ENCODE measurements at places on chromosomes 2 and 18.

DNA sequence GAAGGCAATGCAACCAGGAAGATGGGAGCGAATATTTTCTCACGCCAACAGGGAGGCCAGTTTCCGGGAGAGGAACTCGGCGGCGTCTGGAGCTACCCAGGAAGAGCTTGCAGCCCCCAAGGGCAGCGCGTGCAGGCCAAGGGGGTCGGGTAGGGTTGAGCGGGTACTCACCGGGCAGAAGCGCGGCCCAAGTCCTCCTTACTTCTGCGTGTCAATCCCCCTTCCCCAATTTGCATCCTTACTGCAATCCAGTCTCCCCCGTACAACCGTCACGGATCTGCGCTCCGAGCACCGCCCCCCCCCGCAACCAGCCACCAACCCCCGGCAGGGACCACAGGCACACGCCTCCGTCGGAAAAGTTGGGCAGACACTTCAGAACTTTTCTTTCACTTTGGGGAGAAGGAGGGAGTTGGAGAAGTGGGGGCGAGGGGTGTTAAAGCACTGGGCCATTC lies 1.3 kb downstream of the ATP8B1 start:
- DNase-seq: no peak

DNA sequence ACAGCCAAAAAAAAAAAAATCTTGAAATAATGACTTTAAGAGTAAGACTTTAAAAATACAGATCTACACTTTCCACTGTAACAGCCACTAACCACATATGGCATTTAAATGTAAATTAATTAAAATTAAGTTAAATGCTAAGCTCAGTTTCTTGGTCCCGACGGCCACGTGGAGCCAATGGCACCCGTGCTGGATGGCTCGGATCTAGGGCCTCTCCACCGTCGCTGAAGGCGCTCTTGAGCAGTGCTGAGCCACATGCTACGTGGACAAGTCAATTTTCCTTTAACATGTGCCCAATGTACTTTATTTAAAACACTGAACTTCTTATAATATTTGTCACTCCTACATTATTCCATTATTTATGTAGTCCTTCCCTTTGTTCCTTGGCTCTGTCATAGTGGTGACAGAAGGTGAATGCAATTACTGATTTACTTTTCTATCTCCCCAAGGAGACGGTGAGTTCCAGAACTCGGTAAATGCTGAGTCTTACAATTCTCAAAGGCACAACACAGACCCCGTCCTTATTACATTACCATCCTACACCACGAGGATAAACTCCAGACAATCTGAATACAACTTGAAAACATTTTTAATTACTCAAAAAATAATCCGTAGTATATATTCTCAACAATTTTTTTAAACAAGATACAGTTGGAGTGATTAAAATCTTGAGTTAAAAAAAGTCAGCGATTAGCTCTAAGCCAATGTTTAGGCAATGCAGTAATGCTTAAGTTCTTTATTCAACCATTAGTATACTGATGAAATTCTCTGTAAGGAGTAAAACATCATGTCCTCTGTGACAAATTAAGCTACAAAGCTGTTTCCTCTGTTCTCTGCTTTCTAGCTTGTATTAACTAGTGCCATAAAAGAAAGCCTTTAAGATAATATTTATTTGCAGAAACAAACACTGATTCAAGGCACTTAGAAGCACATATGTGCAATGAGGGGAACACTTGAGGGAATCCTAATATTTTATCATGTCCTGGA lies 95.1 kb downstream of the AFF3 start:
- no peak for DNase-seq

- no peak for DNase-seq
Measured at GRCh38 chr2:3114406-3115185, 263.0 kb downstream of the EIPR1 start.

- DNase-seq: no peak
Measured at GRCh38 chr18:41569867-41570266, 385.2 kb upstream of the PIK3C3 start.

DNA sequence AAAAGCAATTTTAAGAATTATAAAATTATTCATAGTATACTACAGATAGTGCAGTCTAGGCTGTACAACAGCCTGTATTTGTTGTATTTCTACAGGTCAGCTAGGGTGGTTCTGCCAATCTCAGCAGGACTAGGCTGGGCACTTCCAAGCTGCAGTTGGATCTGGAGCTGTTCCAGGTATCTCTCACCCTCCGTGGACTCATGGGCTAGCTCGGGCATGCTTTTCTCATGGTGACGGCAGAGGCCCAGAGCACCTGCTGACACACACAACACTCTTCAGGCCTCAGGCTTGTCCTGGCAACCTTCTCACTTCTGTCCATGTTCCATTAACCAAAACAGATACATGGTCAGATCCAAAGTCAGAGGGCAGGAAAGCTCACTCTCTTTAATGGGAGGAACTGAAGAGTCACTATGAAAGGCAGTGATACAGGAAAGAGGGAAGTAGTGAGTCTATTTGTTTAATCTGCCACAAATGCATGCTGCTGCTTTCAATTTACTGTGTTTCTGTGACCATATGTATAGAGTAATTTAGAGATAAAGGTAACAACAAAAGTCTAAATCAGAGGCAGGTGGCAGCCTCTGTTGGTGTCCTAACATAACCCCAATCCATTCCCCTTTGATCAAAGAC lies 462.4 kb upstream of the ACVR2A start:
- no peak for DNase-seq

DNA sequence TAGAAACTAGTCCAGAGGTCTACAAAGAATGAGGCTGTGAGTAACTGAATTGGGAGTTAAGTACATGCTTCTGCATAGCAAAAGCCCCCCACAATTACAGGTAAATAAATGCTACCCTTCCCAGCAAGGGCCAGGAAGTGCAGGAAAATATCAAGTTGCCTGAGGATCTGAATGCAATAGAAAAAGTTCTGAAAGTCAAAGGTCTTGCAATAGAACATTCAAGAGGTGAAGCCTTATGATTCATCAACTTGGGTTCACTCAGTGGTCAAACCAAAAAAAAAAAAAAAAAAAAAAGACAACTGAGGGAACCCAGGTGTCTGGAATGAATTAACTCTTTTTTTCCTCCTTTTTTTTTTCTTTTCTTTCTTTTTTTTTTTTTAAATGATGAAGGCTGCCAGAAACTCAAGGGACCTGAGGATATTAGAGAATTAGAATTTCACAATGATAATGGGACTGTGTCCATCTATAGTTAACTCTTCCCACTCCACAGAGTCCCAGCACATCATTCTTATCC lies 42.9 kb upstream of the RFX8 start:
- DNase-seq: no peak

GRCh38 chr2:21443494-21444105 lies 319.8 kb downstream of the TDRD15 start:
- no peak for DNase-seq

DNA sequence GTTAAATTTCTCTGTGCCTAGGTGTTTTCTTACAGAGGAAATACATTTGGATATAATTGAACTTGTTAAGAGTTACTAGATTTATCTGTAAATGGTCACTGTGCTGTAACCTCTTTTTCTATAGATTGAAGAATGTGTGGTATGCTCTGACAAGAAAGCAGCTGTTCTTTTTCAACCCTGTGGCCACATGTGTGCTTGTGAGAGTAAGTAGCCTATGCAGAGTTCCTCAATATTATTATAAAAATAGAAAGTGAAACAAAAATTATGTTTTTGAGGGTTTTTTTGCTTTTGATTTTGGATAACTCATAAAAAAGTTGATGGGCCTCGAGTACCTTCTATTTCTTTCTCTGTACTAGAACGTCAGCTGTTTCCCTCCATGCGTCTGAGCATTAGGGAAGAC lies 112.4 kb downstream of the MIB1 start:
- DNase-seq: no peak

DNA sequence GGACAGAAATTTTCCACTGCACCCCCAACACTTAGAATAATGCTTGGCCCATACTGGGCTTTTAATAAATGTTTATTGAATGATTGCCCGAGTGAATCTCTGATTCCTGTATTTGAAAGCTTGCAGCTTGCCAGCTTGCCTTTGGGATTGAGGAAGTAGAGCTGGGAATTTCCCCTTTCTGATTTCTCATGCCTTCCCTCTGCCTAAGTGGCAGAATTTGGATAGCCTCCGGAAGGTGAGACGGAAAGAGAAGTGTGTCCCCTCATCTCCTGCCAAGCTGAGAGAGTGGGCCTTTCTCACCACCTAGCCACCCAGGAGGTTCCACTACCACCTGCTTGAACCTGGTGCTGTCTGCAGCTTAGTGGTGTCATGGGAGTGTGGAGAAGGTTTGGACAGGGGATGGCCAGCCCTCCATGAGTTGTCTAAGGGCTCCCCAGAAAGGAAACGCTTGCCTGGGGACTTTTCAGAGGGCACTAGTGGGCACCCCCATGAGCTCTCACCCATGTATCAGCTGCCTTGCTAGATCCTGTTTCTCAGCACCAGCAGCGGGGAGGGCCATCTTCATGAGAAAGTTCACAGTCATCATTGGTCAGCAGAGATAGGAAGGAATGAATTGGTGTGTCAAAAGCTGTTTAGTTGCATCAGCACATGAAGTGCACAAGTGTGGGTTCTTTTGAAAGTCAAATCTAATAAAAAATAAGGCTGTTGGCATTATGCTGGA lies 8.6 kb upstream of the NCOA1 start:
- no peak for DNase-seq

GRCh38 chr18:76504749-76505148 lies 9.7 kb upstream of the ZNF516 start:
- DNase-seq: no peak

DNA sequence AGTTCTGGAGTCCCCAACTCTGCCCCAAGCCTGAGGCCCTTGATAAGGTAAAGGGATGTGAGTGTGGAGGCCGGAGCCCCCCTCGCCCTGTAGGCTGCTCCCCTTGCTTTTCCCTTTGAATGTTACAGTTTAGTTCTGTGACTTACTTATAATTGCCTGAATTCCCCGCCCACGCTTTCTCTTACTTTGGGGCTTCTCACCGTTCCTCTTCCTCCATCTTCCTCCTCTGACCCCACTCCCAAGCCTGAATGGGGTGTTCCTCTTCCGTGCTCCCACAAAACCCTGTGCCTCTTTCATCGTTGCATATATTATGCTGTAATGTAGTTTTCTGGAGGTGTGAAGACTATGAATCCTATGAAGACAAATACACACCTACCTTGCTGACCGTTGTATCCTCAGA lies 15.0 kb upstream of the IL1RN start:
- DNase-seq: no peak

DNA sequence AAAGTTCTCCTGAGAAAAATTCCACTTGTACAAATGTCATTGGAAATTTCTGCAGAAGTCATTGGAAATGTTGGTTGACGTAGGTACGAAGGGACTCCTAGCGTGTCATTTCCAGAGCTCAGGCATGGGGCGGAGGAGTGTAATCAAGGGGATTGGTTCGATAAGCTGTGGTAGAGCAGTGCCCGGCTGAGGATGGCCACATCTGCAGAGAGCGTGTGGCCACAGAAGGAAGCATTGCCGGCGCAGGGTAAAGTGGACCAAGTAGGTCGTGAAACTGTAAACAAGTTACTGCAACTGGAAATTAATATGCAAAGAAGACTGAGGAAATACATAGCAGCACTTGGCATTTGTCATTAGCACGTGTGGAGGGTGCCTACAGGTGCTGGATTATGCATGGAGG lies 101.8 kb downstream of the DGKD start:
- DNase-seq: no peak

- no peak for DNase-seq
Measured at GRCh38 chr2:235011929-235012631, 60.3 kb downstream of the SH3BP4 start.

GRCh38 chr2:166127217-166128155 lies at the start of gene SCN1A:
Gene SCN1A, minus strand, starts transcription at chr2:166128020. Its CDS starts 54,399 bp downstream, at chr2:166073621.
- no peak for DNase-seq

- DNase-seq: no peak
Measured at GRCh38 chr18:2587788-2588187, 16.4 kb downstream of the NDC80 start.

GRCh38 chr2:171319164-171319810 lies 114.5 kb downstream of the METTL8 start:
- no peak for DNase-seq

DNA sequence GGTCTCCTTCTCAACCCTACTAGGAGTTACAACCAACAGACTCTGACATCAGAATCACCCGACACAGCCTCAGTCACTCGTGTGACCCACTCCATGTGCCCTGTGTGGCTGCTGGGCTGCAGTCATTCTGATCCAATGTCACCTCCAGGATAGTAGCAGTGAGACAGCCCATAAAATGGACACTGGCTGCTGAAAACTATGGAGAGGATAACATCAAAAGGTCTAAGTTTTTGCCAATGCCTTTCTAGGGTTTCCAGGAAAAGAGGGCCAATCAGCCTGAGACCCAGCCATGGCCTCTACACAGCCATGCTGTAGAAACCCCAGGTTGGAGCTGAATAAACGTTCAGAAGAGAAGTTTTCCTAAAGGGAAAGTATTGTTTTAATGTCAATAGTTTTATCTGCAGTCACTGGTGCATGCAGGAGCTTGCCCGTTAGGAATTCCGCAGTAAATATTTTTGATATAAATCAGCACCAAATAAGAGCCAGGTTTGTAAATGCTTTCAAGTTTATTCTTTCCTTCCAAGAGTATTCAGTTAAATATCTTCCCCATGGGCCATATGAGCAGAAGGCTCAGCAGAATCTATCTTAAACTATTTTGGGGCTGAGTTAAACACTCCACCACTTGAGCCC lies 92.2 kb upstream of the PID1 start:
- DNase-seq: no peak
